ENCODE measurements at places on chromosomes 7 and 10.

DNA sequence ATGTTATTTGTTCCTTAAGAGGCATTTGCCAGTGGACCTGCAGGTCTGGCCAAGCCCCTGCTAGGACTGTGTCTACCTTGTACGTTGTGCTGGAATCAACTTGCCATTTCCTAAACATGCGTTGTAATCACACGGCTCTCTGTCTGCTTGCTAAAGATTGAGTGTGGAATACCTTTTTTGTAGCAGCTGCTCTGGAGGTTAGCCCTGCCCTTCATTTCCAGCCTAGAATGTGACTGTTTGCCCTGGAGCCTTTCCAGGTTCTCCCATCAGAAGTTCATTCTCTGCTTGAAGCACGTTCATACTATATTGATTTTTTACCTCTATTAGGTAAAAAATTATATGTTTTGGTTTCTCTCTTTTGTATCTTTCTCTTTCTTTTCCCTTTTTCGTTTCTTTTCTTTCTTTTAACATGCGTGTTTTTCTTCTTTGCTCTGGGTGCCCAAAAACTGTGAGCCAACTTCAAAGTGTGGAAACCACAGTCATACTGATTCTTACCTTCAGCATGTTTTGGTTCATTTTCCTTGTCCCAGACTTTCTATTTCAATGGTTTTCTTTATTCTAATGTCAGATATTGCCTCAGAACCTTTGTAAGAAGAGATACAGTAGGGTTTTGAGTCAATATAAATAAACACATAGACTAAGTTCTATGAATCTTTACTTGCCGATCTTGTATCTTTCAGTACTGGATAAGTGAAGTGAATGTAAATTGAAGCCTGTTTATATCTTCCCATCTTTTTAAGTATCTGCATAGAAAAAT lies 111.9 kb upstream of the RPA3 start:
- DNase-seq = no peak

DNA sequence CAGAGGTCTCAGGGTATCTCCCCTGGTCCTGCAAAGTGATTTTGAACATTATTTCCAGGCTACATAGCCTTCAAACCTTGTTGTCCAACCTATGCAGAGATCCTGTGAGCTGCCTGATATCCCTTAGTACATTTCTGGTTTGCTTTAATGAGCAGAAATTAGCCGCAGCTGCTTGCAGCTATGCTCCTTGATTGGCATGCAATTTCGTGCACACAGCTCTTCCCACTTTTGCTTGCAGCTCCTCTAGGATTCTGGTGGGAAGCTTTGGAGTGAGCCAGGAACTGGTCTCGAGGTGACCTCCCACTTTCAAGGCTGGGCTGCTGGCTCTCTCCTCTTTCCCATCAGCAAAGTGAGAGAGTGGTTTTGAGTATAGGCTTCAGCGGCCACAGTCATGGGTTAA lies 45.8 kb downstream of the OAT start:
- DNase-seq = no peak

DNA sequence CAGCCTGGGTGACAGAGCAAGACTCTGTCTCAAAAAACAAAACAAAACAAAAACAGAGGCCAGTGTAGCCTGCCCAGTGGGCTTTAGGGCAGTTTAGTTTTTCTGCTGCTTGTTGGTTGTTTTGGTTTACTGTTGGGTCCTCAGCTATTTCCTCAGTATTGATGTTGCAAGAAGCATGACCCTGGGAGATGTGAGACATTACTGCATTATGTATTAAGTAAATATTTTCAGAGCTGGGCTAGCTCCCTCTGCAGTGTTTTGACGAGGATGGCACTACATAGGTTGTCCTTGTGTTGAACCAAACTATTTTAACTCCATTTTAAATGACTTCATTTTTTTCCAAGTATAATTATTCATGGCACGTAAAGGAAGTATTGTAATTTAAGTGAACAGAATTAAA lies 4.8 kb downstream of the AKAP9 start:
- DNase-seq = no peak

- DNase-seq = no peak
Observed at GRCh38 chr10:15200626-15201025, 32.1 kb upstream of the NMT2 start.

GRCh38 chr7:6376820-6377219 lies 70.9 kb downstream of the DAGLB start:
- no peak for DNase-seq

DNA sequence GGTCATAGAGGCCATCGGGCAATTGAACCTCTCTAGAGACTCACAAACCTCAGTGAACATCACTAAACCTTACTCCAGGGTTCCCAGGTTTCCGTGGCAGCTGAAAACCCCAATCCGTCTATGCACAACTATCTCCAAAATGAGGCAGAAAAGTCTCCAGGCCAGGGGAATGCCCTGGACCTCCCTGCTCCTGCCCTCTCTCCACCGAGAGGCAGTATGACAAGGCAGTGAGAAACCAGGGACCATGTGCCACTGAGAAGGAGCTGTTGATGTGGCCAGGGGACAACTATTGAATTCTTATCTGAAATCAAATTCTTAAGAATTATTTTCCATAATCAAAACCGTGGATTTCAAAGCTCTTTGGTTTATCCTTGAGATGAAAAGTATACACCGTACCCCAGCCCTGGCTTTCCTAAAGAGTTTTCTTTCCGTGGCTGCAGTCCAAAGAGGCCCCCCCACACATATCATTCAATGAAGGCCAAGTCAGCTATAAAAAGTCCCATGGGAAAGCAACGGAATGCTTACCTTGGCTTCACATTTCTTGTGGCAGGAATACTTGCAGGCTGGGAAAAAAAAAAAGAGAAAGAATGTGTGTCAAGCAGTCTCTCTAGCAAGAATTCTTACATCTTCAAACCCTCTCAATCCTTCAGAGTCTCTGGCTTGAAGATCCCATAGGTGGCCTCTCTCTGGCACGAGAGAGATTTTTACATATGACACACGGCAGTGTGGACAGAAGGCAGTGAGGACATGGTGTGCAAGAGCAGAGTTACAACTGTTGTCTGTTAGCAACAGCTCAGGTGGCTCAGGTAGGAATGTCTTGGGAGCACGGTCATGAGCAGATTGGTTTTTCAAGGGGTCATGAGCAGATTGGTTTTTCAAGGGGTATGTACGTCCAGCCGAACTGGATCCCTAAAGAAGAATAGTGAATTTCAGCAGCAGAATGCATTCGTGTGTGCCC lies 75.2 kb downstream of the TNS3 start:
- no peak for DNase-seq

DNA sequence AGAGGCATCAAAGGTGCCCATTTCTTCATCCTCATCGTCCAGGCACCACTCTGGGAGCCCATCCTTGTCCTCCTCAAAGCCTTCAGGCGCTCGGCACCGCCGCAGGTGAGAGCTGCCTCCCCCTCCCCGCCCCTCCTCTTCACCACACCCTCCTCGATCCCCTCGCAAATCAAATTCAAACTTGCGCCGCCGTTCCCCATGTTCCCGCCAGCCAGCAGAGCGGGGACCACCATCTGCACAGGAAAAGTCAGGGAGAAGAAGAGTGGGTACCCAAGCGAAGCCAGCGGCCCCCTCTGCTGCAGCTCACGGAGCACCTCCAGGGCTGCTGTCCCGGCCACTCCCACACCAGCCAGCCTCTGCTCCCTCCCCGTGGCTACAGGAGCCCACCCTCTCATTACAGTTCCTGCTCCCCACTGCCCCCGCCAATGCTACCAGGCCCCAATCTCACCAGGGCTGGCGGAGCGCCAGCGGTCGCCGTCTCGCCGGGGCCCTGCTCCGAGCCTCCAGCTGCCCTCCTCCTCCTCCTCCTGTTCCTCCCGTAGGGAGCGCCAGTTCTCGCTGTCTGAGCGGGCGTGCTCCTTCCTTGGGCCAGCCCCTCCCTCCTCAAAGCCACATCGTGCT lies 7.7 kb downstream of the GIGYF1 start:
- no peak for DNase-seq

DNA sequence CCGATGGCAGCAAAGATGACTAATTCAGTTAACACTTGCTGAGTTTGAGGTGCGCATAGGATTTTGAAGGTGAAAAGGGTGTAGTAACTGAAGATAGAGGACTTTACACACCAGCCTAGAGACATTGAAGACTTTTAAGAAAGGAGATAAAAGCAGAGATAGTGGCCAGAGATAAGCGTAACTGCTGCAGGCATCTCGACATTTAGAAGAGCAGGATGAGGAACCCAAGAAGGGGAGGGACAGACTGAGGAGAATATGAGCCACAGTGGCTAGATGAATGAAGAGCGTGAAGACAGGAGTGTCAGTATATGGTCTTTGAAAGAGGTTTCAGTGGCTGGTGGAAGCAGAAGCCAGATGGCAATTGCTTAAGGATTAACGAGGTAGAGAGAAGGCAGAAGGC lies 71.6 kb downstream of the CELF2 start:
- DNase-seq = no peak

- no peak for DNase-seq
Observed at GRCh38 chr10:22779331-22780019, 65.1 kb upstream of the PIP4K2A start.

DNA sequence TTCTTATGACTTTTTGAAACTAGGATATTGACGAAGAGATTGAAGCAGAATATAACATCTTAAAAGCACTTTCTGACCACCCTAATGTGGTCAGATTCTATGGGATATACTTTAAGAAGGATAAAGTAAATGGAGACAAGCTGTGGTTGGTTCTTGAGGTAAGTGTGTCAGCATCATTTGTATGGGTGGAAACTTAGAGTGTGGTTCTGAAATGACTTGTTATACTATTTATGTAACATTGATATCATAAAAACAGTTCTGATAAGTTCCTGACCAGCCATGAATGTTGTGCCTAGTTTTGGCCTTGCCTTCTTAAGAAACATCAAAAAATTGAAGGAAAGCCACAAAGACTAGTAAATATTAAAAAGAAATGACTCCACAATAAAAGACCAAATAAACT lies 20.8 kb downstream of the MYO3A start:
- no peak for DNase-seq

DNA sequence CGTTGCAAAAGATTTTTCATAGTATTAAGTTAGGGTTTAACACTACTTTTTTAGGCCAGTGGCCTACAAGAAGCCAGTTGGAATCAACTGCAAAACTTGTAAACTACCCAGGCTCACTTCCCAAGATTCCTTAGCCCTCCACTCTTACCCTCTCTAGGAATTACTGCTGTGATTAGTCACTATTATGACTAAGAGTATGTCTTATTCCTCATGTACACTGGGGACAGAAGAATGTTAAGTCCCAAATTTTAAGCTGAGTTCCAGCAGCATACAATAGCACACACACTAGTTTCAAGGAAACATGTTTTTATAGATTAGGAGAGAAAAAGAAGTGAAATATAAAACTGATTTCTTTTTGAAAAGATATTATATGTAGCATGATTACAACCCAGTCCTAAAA lies 42.8 kb downstream of the FBXL13 start:
- DNase-seq = no peak

DNA sequence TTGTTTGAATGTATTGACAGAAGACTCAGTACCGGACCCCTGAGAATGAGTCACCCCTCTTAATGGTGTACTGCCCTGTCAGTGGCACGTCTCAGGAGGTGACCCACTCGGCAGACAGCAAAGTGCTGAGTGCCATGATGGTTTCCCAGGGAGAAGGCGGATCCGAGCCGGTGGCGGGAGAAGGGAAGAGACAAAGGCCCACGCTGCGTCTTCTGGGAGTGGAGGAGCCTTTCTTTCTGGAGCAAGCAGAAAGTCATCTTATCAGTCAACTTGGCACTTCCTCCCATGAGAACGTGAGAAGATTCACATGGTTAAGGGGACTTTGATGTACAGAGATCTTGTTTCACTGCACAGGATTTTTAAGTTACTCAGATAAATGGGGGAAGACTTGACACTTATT lies 14.6 kb upstream of the PPP2R2D start:
- no peak for DNase-seq

- DNase-seq = no peak
Observed at GRCh38 chr7:55539380-55539779, 32.9 kb downstream of the VOPP1 start.

DNA sequence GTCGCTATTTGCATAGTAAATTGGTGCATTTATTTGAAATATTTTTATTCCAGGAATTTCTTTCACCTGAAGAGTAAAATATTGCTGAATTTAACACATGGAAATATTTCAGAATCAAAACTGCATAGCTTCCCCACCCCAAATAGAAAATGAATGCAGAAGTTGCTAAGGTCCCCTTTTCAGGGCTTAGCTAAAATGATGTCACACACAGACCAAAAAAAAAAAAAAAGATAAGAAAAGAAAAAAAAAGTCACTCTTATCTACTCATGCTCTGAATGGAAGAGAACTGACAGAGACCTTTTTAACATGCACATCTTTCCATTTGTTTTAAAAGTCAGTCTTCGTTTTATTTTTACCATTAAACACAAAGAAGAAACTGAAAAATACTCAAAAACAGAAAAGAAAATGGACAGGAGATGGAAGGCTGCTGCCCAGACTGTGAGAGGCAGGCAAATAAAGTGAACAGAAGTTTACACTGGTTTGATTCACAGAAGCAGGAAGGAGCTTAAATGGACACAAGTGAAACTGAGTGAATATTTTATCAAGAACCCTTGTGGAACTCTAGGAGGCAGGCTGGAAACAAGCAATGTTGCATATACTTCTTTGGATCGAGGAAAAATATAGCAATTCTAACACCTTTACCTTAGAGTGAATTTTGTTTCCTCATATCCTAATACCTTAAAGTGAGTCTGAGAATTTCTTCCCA lies 32.0 kb downstream of the PSMC2 start:
- DNase-seq = no peak

DNA sequence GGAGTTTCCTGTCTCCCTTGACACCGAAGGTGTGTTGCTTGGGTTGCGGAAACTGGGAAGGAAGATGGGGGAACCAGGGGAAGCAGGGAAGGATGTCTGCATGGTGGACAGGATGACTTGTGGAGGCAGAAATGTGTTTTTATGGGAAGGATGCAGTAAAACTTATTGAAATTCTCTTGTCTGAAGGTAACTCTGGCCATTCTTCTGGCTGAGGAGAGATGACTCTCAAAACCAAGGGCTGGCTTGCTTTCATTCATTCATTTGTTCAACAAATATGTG lies 1.5 kb downstream of the UBTD1 start:
- DNase-seq = no peak

DNA sequence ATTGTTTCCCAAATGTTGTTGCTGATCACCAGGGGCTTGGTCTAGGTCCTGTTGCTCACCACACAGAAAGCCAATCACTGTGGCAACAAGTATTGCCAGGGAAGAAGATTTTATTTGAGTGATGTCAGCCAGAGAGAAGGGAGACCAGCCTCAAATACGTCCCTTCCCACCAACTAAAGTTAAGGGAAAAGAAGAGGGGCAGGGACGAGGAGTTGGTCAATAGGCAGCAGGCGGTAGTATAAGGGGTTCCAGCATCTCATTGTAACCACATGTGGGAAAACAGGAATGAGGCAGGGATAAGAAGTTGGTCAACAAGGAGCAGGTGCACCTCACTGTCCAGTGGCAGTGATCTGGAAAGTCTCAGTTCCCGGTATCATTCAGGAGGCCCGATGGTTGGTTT lies 138.9 kb upstream of the KCNMA1 start:
- no peak for DNase-seq

- no peak for DNase-seq
Observed at GRCh38 chr7:69864274-69864673, 266.0 kb downstream of the AUTS2 start.

DNA sequence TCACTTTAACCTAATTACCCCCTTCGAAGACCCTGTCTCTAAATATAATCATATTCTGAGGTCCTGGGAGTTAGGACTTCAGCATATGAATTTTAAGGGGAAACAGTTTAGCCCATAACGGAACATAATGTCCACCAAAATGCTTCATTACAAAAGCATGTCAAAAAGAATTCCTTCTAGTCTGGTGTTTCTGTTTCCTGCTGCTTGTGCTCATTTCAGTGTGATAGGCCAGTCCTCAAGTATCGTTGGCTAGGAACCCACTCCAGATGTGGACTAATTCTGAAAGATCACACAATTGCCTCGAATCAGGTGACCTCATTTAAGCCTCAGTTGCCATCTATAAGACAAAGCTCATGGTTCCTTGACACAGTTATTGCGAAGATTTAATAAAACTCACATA lies 29.6 kb downstream of the INPP5F start:
- no peak for DNase-seq

Measured in ecto neural progenitor cell (in vitro differentiated cells).